Stimulated activated CD4-positive, alpha-beta T cell treated with anti-CD3 and anti-CD28 coated beads, Interleukin-12 subunit alpha, Interleukin-12 subunit beta, amount 100 ng/mL, for 48 hours (primary cell): ENCODE measurements at places on chromosomes 2 and 18.

GRCh38 chr2:5250482-5250881 is 441.7 kb upstream of the SOX11 start:
- DNase-seq, result no peak

DNA sequence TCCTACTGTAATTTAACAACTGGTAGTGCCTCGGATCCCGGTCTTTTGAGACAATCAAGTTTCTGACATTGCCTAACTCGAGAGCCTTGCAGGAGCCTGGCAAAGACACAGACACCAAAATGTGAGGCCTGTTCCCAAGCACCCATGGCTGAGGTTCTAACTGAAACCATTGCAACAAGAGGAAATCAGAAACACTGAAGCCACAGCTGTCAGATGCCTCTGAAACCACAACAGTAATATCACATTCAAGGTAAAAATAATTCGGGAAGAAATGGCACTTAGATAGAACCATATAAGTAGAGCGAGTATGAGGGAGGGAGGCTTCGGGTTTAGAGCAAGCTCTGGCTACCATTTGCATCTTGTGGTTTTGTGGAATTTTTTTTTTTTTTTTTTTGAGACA is 285.9 kb downstream of the FBXO15 start:
- no peak for DNase-seq

DNA sequence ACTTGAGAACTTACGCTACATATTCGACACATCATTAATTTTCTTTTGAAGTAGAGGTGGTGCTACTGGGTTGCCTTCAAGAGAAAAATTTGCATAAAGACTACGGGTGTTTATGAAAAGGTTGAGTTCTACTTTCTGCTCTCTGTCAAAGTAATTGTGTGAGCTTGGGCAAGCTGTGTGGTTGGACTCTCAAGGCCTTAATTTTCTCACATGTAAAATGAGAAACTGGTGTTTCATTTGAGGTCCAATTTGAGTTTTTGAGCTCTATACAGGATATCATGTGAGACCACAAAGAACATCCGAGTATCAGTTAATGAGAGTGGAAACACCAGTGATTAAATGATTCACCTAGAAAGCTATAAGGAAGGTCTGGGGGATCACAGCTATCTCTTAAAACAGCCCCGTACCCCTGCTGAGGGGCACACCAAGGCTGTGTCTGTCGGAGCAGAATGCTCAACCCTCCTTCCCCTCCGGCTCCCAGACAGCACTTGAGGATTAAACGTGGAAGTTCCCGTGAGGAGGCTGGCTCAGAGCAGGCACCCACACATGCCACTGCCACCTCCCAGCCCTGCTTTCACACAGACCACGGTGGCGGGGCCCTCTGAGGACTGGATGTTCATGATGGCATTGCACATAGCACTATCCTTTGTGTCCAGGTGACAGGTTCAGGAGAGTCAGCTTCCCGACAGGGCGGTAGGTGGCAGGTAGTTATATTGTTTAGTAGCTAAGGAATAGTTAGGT is 191.8 kb downstream of the RNF144A start:
- no peak for DNase-seq

DNA sequence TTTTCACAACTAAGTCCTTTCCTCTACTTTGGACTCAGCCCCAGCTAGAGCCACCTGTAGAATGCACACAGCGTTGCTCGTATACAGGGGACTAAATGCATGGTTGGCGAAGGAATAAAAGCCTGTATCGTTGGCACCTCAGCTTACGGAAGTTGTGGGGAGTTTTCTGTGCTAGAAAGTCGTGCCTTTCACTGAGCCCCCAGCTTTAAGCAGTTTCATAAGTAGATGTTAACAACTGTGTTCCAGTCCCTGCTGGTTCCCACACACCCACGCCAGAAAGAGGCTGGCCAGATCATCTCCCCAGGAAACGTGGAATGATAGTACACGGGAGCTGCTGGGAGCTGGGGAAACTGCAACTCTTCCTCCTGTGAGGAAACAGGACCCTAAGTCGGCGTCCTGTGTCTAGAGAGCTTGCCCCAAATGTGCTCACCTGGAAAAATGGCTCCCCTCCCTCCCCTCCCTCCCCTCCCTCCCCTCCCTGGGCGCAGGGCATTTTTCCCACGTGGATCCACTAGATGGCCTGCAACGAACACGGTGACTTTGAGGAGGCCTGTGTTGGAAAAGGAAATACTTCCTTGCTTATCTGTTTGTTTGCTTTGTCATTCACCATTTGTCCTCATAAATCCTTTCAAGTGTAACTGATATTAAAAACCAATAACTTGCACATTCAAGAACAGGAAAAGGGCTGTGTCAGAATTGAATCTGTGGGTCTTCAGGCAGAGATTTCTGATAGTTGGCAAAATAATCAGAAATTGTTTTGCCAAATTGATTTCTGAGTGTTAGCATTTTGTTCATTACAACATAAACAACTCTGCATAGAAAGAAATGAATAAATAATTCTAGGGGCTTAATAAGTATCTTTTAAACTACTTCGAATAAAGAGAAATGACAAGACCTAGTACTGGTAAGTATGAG is 43.9 kb upstream of the RFX8 start:
- DNase-seq, result no peak

DNA sequence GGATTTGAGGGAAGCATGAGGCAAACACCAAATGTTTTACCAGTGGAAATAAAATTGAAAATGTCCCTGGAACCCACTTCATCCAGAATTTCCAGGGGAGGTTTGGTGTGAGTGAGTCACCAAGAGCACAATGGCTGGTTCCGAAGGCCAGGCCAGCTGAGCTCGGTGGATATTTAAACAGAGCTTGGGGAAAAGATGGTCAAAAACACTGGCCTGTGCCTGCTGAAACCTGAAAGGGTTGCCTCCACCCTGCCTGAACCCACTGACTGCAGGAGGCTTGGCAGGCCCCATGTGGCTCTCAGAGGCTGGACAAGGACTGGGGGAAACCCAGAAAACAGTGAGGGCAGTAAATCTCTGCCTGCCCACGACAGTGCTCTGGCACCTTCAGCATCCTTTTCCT is 93.9 kb downstream of the TTC32 start:
- no peak for DNase-seq

GRCh38 chr2:110903548-110903947 is 171.2 kb downstream of the ACOXL start:
- DNase-seq, result no peak

DNA sequence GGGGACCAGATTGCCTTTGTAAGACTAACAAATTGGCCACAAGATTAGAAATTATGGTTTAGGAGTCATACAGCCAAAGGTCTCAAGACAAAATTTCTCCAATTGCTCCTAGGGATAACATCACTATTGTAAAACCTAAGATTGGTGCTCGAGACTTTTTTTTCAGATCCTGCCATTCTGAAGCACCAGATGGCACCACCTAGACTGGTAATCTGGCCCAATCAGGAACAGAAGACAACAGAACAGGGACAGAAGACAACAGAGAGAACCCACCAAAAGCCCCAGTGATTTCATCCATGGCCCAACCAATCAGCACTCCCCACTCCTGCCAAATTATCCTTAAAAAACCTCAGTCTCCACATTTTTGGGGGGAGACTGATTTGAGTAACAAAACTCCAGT is 66.8 kb downstream of the LINC00305 start:
- no peak for DNase-seq

DNA sequence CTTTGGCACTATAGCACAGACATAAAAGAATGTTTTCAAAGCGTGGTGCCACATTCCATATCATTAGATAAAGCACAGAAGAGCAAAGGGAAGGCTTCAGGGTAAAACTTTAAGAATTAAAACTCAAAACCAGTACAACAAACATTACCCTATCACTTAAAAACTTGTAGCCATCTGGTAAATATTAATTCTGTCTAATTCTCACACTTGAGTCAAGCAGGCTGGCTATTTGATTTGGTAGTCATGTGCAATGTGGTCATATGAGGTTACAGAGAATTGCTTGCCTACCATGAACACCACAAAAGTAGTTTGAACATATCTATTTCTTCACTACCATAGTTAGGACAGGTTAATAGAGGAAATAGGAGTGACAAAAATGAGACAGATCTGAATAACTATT is 244.9 kb downstream of the IRS1 start:
- DNase-seq, result no peak

DNA sequence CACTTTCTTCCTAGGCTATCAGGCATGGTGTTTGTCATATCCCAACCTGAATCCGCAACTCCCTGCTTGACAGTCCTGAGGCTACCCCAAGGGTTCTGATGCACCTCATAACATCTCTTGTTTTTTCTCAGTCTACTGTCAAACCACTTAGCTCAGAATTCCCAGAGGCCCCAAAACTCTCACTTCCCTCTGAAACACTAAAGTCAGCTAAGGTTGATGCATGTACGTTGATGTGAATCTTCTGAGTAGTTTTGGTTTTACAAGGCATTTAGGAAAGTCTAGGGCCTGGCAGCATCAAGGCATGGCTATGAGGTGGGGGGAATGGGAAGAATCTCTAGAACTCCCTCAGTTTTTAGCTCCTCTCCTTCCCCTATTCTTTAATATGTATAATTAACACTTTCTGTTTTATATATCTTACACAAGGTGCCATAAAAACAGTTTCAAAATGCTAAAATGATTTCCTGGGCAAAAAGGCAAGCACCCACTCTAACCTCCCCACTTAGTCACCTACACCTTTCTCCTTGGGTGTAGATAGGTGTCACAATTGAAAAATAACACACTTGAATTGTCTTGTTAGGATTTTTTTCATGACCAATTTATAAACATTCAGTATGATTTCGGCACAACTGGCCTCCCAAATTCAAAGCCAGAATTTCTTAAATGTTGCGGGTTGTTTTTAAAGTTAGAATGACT is 71.4 kb upstream of the TANK start:
- no peak for DNase-seq

- DNase-seq, result no peak
Observed at GRCh38 chr2:209382775-209383174, 41.1 kb upstream of the MAP2 start.
